ENCODE measurements at places on chromosomes 5 and 9.

DNA sequence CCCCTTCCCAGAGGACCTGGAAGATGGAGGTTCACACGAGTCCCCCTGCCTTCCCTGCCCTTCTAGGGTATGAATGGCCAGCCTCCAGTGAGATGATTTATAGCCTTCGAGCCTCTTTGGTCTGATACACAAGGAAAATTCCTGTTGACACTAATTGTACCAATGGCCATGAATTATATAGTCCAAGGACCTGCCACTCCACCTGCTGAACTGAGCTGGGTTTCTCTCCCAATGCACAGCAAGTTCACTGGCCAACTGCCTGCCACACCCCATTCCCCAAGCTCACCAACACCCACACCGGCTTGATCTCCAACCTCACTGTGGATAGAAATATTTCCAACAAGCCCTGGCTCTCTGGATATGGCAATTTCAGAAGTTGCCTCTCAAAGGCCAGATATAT, 9.3 kb upstream of the ADRA1B start:
- no peak for DNase-seq

DNA sequence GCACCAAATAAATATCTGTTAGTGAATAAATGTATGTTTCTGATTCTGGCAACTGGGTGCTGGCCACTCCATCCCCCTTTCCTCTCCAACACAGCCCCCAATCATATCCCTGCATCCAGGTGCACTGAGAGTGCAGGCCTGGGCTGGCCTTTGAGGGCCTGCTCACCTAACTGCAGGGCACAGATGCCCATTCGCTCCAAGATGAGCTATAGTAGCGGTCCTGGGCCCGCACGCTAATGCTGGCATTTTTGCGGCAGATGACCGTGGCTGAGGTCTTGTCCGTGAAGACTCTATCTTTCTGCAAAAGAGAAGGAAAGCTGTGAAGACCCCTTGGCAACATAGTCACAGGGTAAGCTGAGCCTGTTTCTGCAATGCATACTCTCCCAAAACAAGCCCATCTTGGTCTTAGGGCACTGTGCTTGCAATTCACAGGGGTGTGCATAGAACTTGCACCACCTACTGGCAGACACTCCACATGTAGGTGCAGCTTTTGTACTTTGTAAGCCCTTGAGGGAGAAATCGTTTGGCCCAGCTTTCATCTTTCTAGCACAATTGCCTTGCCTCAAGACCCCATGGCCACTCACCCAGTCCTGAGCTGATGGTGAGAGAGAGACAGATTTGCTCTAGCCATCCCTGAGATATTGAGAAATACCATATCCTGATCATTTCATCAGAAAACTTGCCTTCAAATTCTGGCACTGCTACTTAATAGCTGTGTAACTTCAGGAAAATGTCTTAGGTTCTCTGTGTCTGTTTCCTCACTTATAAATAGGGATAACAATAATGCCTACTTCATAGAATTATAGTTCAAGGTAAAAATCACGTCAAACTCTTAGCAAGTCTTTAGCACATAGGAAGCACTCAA, 13.5 kb downstream of the IL12B start:
- no peak for DNase-seq

- DNase-seq: no peak
Measured at GRCh38 chr5:149455889-149456409, 76.9 kb upstream of the IL17B start.

- DNase-seq: no peak
Measured at GRCh38 chr5:147821766-147822165, 9.7 kb downstream of the SPINK1 start.

DNA sequence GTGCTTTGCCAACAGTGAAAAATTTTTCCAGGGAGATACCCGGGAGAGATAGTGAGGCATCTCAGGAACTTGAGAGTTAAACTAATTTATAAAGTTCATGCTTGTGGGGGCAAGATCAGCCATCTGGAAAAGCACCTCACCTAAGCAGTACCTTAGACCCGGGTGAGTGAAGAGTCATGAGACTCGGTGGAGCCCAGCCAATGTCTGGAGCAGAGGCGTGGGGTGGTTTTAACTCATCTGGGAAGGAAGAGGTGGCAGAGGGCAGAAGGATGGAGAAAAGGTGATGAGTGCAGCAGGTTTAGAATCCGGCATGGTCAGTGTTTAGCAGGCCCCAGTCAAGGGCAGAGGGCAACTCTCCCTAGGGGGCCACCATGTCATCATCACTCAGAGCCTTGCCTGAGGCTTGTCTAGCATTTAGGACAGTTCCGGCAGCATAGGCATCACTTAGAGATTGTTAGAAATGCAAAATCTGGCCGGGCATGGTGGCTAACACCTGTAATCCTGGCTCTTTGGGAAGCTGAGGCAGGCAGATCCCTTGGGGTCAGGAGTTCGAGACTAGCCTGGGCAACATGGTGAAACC, 4.3 kb upstream of the RNF183 start:
- DNase-seq: no peak

DNA sequence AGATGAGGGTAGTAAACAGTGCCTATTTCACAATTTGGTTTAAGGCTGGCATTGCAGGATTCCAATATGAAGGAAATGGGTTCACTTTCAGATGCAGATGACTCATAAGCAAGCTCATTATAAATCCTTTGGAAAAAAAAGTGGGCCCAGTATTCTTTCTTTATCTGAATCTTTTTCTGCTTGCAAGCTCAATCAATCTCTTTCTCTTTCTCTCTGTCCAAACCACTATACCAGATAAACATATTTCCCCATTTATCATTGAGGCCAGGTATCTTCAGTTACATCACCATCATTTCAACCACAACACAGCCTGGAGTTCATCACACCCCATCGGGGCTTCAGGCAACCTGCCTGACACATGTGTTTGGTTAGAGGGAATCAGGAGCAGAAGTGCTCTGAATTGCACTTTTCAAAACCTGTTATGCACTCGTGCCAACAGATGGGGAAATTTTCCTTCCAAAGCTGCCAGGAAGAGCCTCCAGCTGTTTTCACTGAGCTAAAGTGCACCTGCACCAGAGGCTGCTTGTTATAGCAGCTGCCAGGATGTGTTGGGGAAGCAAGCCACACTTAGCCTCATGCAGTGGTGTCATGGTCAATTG, 30.0 kb upstream of the MAMDC2 start:
- DNase-seq: no peak

- DNase-seq: no peak
Measured at GRCh38 chr9:96758845-96759673, 18.8 kb downstream of the ZNF510 start.

- no peak for DNase-seq
Measured at GRCh38 chr5:31021181-31021624, 172.3 kb upstream of the CDH6 start.

DNA sequence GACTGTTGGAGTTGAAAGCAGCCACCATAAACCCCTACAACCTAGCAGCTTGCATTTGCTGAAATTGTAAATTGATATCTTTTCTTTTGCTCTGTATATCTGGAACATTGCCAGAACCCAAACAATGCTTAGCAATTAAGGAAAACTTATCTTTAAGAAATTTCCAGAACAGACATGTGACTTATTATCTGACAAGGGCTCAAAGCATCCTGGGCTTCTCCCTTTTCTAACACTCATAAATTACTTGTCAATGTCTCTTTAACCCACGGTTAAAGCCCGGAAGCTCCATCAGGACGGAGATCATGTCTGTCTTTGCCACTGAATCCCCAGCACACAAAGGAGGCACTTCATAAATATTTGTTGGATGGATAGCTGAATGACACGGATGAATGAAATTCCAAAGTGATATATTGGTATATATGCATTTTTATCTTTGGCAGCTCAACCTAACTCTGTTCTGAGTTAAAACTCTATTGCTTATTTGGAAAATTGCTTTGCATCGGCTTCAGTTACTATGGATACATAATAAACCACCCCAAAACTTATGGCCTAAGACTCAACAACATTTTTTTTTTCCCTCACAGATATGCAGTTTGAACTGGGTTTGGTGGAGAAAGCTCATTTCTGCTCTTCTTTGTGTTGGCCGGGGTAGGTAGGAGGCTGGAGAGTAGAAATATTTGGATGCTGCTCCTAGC, 103.1 kb upstream of the CLINT1 start:
- DNase-seq: no peak

Measured in AG04449 (cell line).